Cerebellar cortex (tissue), 1 donor: ENCODE measurements at places on chromosomes 5 and 9.

- DNase-seq = no peak
These were observed 28.7 kb downstream of the BICD2 start for GRCh38 chr9:92735636-92736562.

- peak; percentile 23 for DNase-seq
These were observed 8.3 kb downstream of the OTP start for GRCh38 chr5:77630114-77630680.

GRCh38 chr5:72106817-72107130, 501 bp upstream of the MAP1B start:
- no peak for DNase-seq

DNA sequence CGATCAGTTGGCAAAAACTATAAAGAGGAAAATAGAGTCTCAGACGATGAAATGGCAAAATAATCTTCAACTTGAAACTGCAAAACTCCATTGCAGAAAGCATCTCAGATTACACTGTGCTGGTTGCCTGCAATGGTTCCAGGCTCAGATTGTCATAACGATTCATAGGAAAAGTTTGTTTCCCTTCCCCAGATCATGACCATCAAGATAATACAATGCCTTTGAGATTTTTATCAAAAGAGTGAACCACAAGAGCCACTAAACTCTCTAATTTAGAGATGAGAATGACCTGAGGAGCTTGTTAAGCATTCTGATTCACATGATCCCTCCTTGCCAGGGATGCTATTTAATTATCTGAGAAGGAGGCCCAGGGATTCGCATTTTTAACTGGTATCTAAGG, 52.6 kb upstream of the ITGA1 start:
- DNase-seq = no peak

DNA sequence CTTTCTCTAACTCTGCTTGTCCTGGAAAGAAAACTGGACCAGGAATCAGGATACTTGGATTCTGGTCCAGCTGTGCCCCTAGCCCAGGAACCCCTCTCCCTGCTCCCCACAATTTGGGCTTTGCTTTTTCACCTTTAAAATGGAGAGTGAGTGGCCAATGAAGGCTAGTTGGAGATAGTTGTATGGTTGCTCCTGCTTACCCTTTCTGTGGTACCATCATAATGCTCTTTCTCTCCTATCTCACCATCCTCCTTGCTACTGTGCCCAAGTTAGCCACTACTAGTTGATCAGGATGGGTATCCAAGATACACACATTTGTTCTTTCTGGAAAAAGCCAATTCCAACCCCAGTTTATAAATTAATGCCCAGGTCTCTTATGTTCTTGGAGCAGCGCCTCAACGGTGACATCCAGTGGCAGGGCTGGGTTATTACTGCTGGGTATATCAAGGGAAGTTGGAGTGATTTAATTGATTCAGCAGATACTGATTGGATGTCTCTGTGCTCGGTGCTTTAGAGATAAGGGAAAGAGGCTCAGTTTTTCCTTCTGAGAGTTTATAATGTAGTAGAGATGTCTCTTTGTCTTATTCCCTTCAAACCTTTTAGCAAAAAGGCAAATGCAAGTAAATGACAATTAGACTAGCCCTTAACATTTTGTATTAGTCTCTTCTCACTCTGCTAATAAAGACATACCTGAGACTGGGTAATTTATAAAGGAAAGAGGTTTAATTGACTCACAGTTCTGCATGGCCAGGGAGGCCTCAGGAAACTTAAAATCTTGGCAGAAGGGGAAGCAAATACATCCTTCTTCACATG, 38.5 kb downstream of the FAXDC2 start:
- peak; percentile 63 for DNase-seq

DNA sequence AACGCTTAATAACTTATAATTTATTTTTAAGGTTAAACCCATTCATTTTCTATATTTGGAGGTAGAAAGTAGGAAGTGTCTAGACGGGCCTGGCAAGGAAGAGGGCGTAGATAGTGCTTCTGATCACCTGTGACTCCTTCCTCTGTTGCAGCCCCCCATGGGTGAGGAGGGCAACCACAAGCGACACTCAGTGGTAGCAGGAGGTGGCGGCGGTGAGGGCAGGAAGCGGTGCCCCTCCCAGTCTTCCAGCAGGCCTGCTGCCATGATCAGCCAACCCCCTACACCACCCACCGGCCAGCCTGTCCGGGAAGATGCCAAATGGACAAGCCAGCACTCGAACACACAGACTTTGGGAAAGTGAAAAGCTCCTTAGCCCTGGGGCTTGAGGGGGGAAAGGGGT, 36.7 kb downstream of the FAXDC2 start:
- DNase-seq = no peak

- no peak for DNase-seq
These were observed 254.5 kb downstream of the PBX3 start for GRCh38 chr9:126001581-126002225.

- DNase-seq = peak; percentile 74
These were observed 299.4 kb upstream of the RASA1 start for GRCh38 chr5:86968301-86968753.

GRCh38 chr5:90473396-90474234, 956 bp downstream of the MBLAC2 start:
- peak; percentile 45 for DNase-seq

DNA sequence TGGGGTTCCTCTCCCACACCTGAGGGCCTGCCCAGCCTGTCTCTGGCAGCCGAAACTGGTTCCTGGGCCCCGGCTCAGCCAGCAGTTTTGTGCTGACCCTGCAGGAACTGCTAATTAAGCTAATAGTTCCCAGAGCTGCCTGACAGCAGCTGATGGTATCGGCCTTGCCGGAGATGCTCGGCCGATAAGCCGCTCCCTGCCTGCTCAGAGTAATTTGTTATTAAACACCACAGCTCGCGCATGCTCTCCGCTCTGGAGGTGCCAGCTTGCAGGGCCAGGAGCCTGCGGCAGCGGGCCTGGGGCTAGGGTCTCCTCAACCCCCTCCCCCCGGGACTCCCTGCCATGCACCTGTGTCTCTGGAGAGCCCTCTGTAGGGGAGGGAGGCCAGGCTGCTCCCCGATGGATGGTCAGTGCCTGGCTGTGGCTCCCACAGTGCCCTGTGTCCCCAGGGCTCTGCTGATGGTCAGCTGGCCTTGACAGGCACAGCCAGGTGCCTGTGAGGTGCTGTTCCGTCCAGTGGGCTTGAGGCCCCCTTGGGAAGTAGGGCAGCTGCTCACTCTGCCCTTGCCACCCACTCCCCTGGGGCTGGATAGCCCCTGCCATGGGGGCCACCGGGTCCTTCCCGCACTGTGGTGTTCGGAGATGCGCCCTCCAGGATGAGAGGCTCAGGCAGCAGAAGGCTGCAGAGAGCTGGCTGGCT, 41.7 kb downstream of the RXRA start:
- no peak for DNase-seq

GRCh38 chr9:4738866-4739586, 2.0 kb downstream of the AK3 start:
- no peak for DNase-seq

DNA sequence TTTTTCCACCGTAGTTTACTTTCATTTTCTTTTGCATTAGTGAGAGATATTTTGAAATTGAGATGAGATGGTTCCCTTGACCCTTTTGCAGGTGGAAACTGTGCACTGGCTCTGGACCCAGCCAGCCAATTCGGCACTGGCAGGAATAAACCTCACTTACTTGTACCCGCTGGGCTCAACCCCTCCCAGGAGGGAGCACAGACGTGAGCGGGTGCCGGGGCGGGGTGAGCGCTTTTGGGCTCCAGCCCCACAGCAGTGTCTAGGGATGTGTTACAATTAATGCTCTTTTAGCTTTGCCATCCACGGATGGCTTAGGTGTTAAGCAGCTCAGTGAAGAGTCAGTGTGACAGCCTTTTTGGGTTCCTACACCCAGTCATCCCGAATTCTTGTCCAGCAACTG, 766.1 kb upstream of the CHD1 start:
- DNase-seq = no peak

DNA sequence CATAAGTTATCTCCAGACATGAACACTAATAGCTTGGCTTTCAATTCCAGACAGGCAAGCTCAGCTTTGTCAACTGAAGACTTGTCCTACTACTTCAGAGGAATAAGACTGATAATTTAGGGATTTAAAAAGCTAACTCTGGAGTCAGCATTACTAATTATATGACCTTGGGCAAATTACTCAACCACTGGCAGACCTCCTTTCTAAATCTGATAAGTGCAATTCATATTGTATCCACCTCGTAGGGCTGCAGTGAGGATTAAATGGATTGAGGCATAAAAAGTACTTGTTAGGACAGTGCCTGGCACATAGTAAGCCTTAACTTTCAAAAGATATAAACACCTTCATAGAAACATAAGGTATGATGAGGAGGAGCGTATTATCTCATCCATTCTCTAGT, 104.4 kb downstream of the KLHL3 start:
- DNase-seq = no peak

- peak; percentile 31 for DNase-seq
These were observed 429 bp upstream of the ARL10 start for GRCh38 chr5:176364765-176365350.

DNA sequence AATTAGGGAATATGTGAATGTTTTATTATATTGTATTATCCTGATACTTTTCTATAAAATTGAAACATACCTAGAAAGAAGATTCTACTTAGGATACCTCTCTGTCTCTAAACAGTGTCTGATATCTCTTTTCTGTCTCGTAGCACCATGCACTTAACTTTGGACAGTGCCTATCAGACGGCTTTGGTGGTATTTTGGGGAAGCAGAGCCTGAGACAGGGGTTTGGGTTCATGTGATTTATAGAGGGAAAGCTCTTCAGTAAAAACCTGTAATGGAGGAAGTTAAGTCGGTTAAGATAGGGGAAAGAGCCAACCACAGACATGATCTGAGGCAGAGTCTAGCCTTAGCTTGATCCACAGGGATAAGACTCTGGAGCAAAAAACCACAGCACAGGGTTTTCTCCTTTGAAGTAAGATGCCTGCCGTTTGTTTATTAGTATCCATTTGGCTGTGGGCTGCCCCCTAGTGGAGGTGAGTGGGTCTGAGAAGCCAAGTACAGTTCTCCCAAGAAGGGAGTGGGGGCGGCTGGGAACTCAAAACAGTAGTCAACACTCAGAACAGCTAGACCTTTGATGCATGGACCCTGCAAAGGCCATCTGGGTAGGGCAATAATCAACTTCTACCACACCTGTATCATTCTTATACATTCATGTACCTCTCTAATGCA, 141.2 kb upstream of the ASTN2 start:
- peak; percentile 66 for DNase-seq

- DNase-seq = peak; percentile 55
These were observed 60.5 kb downstream of the ASTN2 start for GRCh38 chr9:117354244-117354847.

GRCh38 chr9:112224401-112225289, 49.5 kb upstream of the SUSD1 start:
- DNase-seq = no peak

DNA sequence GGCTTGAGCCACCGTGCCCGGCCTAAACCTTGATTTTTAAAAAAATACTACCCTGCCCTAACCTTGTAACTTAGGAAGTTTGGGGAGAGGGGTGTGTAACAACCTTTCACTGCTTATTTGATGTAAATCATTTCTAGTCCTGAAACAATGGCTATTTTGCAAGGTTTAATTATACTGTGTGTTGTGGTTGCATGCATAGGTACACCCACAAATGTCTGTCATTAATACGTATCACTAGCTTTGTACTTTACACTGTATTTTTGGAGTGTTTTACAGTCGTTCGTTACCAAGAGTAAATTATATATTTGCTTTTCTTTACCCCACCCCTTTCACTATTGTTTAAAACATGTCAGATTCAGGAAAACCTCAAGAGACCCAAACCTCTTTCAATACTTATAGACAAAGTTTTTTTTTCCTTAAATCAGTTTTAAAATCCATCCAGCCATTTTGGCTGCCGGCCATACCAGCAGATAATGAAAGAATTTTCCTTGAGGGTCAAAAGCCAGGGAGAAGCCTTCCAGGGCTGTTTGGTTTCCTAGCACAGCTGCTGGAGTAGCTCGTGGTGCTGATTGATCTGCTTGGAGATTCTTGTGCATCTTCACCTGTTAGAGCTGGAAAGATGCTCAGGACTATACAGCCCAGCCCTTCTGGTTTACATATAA, 50.7 kb downstream of the DOCK8 start:
- no peak for DNase-seq

- DNase-seq = no peak
These were observed at the start of gene ENTREP1 for GRCh38 chr9:69324549-69325401. ENTREP1 (plus strand) TSS chr9:69325215; CDS start chr9:69325310, 95 bp downstream.

GRCh38 chr9:94703488-94704140, 22.9 kb upstream of the AOPEP start:
- no peak for DNase-seq

GRCh38 chr9:120761006-120761405, 32.2 kb downstream of the FBXW2 start:
- no peak for DNase-seq

DNA sequence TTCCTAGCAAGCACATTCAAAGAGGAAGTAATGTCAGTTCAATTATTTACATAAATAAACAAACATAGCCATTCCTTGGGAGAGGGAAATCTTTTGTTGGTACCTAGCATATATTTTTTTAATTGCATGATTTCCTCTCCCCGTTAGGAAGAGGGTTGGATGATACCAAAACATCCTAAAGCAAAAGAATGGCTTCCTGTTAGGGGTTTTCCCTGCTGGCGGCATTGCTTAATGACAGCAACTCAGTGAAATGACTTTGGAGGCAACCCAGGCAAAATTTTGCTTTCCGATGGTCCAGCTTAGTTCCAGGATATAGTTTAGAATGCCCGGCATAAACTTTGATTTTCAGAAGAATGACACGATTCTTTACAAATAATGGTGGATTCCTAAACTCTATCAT, 73.2 kb downstream of the MAT2B start:
- DNase-seq = no peak

DNA sequence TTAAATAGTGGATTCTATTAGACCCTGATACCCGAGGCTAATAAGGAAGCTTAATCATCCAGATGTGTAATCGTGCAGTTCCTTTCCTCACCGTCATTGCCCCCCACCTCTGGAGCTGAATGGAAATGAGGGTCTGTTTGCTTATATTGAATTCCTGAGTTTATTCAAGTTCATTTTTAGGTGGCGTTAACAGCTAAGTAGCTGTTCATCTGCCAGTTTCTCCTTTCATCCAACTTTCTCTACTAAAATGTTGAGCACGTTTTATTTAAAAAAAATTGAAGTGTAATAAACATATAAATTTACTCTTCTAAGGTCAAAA, 291.0 kb downstream of the DOCK8 start:
- no peak for DNase-seq

- DNase-seq = no peak
These were observed 443.9 kb downstream of the PRR16 start for GRCh38 chr5:120907953-120908352.

GRCh38 chr9:124537926-124538325, 30.7 kb upstream of the NR5A1 start:
- no peak for DNase-seq

- DNase-seq = no peak
These were observed 137.2 kb downstream of the SREK1 start for GRCh38 chr5:66281294-66281693.

- no peak for DNase-seq
These were observed 488.1 kb upstream of the TLE4 start for GRCh38 chr9:79083621-79084020.

- no peak for DNase-seq
These were observed 19.8 kb downstream of the JADE2 start for GRCh38 chr5:134545070-134545868.
